ENCODE measurements at places on chromosomes 5 and 9.

DNA sequence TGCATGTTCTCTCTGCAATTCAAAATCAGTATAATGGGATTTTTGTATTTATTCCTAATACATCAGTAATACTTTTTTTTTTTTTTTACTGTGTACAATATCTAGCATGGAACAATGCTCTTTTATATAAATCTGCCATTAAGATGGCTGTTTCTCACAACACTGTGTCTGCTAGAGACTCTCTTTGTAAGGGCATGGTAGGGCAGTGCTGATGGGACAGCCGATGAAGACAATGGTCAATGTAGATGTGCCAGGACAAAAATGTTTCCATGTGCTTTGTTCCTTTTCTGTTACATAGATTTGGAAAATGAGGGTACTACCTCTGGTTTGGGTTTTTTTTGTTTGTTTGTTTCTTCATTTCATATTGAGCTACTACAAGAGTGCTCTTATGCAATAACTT, 95.3 kb upstream of the ITGA2 start:
- no peak for DNase-seq

- no peak for DNase-seq
Measured at GRCh38 chr9:125752070-125752628, 5.0 kb downstream of the PBX3 start.

GRCh38 chr9:103514767-103515166, 519.6 kb downstream of the CYLC2 start:
- no peak for DNase-seq

DNA sequence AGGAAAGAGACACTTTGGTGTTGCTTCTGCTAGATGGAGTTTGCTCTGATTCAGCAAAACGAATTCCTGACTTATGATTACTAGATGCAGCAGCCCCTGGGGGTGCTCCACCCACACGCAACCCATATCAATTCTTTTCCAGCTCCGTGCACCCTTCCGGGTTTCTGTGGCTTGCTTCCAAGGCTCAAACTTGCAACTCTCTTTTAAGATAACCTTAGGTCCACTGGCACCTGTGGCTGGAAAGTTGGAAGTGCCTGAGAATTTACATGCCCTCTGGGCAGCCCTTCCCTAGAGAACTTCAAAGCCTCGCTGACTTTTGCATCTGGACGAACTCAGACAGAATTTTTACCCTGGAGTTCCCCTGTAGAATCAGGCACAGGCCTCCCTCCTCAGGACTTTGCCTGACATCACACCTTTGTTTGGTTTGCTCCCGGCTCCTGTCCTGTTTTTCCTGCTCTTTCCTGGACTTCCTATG, 224.9 kb downstream of the SNX18 start:
- no peak for DNase-seq

- no peak for DNase-seq
Measured at GRCh38 chr5:133756756-133757155, 144.4 kb upstream of the FSTL4 start.

GRCh38 chr5:86786955-86787354, 169.2 kb downstream of the COX7C start:
- DNase-seq, result no peak

GRCh38 chr9:120542701-120543490, 37.1 kb downstream of the CDK5RAP2 start:
- DNase-seq, result no peak

GRCh38 chr9:135218331-135219225, 131.1 kb downstream of the OLFM1 start:
- no peak for DNase-seq

DNA sequence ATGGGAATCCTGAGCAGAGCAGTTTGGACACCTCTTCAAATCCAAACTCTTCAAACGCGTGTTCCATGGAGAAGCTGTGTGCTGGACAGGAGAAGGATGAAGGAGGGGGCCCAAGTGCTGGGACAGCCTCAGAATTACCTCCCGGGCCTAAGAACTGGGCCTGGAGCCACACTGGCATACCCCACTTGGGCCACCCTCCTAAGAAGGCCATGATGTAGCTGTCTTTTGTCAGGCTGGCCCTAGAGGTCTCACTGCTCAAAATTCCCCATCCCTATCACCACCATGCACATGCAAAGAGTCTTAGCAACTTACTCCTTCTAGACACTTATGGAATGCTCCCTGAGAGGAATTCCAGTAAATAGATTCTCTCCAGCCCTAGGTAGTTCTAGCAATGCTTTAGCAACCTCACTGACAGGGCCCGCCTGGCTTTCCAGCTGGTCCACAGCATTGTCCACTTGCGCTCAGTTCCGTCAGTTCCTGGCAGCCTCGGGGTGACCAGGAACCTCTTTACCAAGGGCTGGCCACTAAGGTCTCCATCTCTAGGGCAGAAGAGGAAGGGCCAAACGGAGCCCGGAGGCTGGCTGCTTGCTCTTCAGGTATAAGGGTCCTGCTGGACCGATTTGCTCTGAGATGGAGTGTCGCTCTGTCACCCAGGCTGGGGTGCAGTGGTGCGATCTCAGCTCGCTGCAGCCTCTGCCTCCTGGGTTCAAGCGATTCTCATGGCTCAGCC, 75.3 kb downstream of the RGS3 start:
- DNase-seq, result no peak

DNA sequence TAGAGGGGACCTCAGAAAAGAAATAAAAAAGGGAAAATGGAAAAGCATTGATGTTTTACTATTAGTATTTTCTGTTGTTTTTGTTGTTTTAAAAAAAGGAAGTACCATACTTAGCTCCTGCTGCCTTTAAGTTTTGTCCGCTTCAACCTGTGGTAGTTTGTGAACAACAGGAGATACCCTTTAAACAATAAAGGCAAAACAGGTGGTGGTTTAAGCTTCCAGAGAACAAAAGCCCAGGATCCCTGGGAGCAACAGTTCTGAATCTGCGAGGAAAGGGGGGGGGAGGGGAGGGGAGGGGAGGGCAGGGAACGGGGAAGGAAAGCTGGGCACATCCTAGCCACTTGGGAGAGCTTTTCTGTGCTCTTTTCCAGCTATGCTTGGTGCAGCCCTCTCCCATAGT, 2.1 kb upstream of the PSIP1 start:
- DNase-seq, result no peak

DNA sequence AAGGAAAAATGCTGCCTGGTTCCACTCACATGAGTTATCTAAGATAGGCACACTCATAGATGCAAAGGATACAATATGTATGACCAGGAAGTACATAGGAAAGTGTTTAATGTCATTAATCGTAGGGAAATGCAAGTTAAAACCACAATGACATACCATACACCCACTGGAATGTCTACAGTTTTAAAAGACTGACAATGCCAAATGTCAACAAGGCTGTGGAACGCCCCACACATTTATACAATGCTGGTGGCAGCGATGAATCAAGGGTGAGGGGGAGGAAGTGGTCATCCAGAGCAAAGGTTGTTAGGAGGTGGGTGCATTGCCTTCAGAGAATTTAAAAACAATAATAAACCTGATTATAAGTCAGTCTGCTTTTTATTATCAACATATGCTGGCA, 437.8 kb downstream of the ARHGEF28 start:
- no peak for DNase-seq

DNA sequence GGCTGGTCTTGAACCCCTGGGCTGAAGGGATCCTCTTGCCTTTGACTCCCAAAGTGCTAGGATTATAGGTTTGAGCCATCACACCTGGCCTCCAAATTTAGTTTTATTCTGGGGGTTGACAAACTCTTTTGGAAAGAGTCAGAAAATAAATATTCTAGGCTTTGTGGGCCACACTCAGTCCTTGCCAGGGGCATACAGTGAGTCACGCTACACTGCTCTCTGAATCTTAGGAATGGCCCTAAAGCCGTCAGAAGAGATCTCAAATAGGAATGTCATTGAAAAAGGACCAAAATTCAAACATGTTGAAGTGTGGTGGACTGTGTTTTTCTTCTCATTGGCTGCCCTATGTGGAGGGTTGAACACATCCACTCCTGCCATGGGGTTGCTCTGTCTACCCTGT, 127.7 kb upstream of the BASP1 start:
- DNase-seq, result no peak

DNA sequence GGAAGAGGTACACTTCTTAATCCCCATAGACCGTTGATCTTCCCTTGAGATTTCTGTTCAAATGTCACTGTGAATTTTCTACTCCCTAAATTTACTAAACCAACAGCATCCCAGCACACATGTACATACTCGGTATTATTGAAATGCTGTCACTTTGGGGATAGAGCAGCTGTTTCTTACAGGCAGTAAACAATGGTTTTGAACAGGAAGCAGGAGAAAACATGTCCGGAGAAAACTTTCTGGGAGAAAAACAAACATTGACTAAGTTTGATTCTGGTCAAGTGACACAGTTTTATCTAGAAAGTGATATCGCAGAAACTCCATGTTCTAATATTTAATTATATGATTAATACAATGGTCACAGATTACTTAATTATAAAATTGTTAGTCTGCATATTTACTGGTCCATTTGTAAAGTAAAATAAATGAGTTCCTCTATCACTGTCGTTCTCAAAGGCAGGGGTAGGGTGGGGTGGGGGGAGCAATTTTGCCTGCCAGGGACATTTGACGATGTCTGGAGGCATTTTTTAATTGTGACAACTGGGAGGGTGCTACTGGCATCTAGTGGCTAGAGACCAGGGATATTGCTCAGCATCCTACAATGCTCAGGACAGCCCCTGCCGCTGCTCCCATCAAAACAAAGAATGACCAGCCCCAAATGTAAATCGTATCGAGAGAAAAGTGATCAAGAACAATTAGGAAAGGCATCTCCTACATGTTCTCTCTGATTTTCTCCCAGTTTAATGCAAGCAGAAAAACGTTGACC, 12.2 kb downstream of the TAS2R1 start:
- DNase-seq, result no peak

DNA sequence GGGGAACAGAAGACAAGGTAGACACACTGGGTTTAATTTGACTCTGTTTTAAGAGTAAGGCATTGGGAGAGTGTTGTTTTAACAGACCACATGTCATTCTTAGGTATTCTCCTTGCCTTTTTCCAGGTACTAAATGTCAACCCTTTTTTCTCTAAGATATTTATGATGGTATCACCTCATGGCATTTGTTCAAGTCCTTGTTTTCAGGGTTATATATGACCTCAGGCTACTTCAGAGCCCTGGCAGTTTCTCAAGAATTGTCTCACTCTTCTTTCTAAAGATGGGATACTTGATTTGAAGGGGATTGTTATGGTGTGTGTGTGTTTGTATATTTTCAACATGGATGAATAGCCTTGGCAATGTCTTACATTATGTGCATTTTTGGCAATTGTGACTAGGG, 131.1 kb upstream of the ACTBL2 start:
- DNase-seq, result no peak

- DNase-seq, result no peak
Measured at GRCh38 chr5:174275959-174276358, 230.5 kb downstream of the NSG2 start.

DNA sequence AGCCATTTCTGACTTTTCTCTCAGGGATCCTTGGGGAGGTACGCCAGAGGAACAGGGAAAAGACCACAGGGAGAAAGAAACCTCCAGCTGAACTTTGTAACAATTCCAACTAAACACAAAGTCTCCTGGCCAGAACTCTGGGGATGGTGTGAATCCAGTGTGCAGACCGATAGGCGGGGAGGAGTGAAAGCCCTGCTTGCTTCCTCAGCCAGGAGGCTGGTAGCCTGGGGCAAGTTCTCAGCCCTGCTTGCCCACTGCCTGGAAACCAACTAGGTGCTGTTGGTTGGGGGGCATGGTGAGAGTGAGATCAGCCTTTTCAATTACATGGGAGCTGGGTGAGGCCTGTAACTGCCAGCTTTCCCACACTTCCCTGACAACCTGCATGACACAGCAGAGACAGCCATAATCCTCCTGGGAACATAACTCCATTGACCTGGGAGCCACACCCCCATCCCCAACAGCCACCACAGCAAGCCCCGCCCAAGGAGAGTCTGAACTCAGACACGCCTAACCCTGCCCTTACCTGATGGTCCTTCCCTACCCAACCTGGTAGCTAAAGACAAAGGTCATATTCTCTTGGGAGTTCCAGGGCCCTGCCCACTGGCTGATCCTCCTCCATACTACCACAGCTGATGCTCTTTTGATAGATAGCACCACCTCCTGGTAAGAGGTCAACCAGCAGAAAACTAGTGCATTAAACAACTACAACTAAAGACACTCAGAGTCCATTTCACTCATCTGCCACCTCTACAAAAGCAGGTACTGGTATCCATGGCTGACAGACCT, 100.1 kb upstream of the TNFAIP8 start:
- DNase-seq, result no peak

DNA sequence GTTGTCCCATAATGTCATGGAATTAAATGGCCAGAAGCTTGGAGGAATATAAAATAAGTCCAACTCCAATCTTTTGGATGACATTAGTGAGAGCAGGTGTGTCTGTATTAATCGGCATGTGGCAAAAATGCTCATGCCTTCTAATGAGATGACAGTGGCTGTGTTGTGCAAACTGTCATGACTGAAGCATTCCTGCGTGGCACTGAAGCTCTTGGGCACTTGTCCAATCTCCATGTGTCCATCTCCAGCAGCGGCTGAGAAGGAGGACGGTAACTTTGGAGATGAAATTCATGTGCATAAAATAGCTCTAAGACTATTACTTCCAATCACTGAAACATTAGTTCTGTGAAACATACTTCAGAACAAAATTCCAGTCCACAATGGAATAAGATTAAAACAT, 697.5 kb upstream of the GRAMD2B start:
- DNase-seq, result no peak

GRCh38 chr5:136457390-136458013, 92.2 kb upstream of the TRPC7 start:
- DNase-seq, result no peak

GRCh38 chr5:117077142-117077541, 502.5 kb upstream of the SEMA6A start:
- DNase-seq, result no peak

- DNase-seq, result no peak
Measured at GRCh38 chr5:75677607-75678006, 39.6 kb downstream of the POC5 start.

DNA sequence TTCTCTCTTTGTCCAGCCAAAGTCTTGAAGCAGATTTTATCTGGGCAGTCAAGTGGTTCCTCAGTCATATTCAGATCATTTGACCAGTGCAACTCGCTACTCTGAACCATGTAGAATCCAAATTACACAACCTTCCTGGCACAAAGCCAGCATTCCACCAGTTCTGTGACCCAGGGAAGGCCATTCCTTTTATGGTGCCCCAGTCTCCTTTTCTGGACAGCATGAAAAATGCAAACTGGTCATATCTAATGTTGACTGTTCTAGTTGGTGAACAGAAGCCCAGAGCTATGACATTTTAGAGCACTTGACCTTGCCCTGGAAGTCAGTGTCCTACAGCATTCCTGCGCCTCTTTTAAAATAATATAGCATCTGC, 364.6 kb downstream of the BRINP1 start:
- no peak for DNase-seq

All from stimulated activated naive CD8-positive, alpha-beta T cell treated with anti-CD3 and anti-CD28 coated beads, Interleukin-15, amount 100 ng/mL, for 72 hours (primary cell).